Anterior cingulate cortex (tissue), 58 donors: ENCODE measurements at places on chromosomes 11 and 22.

DNA sequence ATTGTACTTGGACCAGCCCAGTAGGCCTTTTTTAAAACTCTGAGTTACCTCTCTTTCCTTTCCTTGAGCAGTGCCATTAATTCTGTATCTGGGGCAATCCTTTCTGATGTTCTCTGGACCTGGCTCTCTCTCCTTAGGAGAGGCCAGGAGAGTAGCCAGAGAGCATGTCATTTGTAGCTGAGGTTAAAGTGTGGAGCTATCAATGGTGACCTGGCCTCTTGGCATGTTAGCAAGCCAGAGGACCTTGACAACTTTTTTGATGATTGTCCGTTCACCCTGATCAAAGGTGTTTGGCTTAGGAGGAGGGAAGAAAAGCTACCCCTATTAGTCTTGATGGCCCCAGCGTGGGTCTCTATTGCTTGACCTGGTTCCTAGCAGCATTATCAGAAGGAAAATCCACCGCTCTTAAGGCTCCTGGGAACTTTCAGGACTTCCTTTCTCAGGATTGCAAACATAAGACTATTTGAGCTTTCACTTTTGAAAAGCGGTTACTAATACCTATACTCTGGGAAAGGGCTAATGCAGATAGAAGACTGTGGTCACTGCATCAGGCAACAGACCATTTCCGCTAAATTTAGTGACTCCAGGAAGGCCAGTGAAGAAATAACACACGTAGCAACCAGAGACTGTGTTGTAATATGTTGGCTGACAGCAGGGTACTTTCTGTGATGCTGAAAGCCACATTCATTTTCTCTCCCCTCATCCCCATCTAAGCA is 18.2 kb downstream of the LIMK2 start:
- DNase-seq: no peak

DNA sequence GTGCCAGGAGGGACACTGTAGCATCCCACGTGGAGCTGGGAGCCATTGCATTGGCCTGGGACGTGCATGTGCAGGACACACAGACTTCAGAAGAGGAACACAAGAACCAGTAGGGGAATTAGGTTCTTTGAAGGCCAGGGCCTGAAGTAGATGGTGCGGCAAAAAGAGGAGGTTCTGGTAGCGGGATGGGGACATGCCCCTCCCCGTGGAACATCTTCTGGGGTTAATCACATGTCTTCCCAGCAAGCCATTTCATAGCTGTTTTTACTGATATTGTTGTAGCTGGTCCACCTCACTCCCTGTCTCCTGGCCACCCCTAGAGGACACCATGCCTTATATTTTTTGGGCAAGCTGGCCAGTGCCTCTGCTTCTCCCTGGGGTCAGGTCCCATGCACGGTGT is 74.3 kb downstream of the SCN3B start:
- DNase-seq: no peak

DNA sequence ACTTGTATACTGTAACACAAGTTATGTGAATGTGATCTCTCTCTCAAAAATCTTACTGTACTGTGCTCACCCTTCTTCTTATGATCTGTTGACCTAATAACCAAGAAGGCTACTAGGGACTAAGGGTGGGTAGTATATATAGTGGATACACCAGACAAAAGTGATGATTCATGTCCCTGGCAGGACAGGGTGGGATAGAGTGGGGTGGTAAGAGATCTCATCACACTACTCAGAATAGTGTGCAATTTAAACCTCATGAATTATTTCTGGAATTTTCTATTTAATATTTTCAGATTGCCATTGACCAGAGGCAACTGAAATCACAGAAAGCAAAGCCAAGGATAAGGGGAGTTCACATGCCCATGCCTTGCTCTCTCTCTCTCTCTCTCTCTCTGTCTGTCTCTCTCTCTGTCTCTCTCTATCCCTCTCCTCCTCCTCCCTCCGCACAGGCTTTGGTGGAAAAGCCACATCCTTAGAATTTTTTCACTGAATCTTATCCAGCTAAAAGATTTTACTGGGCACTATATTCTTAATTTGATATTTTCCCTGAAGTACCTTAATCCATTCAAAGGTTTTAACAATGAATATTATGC is 12.0 kb upstream of the STK33 start:
- DNase-seq: no peak

DNA sequence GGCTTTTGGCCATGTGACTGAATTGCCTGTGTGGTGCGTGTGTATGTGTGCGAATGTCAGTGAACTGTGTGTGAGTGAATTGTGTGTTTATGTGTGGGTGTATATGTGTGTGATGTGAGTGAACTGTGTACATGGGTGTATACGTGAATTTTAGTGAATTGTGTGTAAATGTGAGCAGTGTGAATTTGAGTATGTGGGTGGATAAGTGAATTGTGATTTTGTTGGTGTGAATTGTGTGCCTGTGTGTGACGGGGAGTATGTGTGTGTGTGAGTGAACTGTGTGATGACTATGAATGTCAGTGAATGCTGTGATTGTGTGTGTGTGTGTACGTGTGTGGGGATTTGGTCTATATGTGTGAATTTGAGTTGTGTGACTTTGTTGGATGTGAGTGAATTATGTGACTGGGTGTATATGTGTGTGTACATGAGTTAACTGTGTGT is 3.5 kb downstream of the DDTL start:
- no peak for DNase-seq

DNA sequence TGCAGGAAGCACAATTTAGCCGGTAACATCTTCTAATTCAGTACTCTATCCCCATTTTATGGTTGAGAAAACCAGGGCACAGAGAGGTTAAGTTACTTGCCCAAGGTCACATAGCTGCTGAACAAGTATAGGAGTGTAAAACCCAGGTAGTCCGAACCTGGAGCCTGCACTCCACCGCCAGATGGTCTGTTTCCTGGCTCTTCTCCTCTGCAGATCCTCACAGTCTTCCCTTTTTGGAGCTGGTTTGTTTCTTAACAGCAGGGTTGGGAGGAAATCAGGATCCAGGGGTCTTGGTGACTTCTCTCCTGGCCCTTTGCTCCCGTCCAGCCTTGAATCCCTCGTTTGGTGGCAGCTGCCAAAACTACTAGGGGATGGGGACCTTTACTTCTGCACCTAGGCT is 12.0 kb downstream of the TSPAN18 start:
- no peak for DNase-seq

DNA sequence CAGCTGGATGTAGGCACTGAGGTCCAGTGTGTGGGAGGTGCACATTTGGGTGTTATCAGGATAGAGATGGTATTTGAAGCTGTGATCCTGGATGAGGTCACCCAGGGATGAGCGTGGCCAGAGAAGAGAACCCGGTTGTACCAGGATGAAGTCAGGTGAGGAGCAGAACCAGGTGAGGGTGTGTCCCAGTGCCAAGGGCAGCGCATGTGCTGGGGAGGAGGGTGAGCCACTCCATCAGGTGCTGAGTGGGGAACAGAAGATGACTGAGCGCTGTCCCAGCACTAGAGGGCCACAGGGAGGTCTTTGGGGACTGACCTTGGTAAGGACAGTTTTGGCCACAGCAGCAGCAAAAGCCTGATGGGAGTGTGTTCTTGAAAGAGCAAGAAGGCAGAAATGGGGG is 2.7 kb downstream of the ARL2 start:
- no peak for DNase-seq

GRCh38 chr11:110358336-110358735 is 61.9 kb upstream of the RDX start:
- no peak for DNase-seq

- DNase-seq: no peak
Measured at GRCh38 chr11:12128301-12128751, 17.9 kb downstream of the MICAL2 start.

GRCh38 chr11:45805305-45806071 is 539 bp downstream of the SLC35C1 start:
- DNase-seq: no peak

DNA sequence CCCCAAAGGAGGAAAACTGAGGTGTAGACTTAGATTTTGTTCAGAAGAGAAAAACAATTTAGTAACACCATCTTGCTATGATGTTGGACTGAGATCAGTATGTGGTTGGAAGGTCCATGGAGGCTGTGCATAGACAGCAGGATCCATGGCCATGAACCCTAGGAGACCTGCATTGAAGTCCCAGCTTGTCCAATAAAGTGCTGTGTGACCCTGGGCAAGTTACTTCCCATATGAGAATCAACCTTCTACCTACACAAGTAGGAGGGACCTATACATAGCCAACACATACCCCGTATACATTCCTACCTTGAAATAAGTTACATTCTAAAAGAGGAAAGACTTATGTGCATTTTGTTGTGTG is 27.3 kb upstream of the ZNRF3 start:
- no peak for DNase-seq

- no peak for DNase-seq
Measured at GRCh38 chr22:48089601-48090331, 1327.3 kb downstream of the TBC1D22A start.

GRCh38 chr11:65129649-65130441 is 4.5 kb downstream of the SYVN1 start:
- DNase-seq: no peak

DNA sequence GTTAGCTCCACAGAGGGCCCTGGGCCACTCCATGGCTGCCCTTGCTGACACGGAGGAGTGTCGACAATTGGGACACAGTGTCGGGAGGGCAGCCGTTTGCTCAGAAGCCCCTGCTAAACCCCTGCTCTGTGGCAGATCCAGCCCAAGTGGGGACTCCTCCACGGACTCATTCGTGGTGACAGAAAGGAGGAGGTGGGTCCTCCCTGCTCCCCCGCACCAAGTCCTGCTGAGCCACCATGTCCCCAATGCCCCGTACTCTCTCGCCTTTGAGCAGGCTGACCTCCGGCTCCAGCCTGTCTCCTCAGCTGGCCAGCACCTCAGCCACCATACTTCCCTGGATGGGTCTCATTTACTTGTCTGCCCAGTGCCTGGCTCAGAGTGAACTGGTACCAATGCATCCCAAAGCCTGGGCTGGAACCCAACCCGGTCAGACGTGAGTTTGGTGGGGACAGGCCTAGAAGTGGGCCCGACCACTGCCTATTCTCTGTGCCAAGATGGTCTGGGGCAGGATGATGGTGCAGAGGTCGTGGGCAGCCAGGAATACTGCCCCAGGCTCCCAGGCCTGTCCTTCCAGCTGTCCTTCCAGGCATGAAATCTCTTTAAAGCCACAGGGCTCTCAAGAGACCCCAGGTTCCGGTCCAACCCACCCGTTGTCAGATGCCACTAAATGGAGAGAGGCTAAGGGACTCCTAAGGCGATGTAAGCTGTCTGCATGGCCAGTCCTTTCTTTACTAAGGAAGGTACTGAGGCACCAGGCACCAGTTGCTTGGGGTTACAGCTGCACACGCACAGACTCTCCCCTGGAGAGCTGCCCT is 4.3 kb downstream of the CBX6 start:
- DNase-seq: no peak

DNA sequence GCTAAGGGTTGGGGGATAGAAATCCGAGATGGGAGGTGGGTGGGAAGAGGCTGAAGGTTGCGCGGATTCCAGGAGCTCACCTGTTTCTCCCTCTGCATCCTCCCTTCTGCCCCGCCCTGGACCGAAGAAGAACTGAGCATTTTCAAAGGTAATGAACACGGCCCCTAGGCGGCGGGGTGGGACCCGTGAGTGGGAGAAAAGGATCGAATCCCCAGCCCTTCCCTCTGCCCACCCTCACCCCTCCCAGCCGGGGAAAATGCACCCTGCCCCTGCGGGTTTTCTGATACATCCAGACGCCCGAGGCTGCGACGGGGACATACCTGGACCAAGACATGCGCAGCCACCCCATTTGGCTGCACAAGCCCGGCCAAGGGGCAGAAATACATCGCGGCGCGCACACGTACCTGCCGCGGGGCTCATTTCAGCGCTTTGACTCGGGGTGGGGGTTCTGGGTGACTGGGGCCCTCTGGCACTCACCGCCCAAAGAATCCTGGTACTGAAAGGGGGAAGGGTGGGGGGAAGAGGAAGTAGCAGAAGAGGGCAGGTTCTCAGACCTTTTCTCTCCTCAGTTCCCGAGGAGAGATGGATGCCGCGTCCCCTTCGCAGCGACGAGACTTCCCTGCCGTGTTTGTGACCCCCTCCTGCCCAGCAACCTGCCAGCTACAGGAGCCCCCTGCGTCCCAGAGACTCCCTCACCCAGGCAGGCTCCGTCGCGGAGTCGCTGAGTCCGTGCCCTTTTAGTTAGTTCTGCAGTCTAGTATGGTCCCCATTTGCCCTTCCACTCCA is 6.0 kb downstream of the VSIG2 start:
- no peak for DNase-seq

DNA sequence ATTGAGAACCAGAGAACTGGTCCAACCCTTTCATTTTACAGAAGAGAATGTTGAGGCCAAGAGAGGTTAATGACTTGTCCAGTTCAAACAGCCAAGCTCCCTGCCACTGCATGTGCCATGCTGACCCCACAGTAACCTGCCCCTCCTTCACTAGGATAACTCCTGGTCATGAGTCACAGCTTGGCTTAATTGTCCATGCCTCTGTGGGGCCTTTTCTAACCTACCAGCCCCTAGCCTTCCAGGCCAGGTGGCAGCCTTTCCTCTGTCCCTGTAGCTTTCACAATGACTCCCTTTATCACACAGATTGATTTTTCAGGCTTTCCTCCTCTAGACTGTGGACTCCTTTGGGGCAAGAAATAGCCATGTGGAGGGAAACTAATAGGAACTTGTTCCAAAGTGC is 97.2 kb downstream of the PIWIL4 start:
- no peak for DNase-seq

DNA sequence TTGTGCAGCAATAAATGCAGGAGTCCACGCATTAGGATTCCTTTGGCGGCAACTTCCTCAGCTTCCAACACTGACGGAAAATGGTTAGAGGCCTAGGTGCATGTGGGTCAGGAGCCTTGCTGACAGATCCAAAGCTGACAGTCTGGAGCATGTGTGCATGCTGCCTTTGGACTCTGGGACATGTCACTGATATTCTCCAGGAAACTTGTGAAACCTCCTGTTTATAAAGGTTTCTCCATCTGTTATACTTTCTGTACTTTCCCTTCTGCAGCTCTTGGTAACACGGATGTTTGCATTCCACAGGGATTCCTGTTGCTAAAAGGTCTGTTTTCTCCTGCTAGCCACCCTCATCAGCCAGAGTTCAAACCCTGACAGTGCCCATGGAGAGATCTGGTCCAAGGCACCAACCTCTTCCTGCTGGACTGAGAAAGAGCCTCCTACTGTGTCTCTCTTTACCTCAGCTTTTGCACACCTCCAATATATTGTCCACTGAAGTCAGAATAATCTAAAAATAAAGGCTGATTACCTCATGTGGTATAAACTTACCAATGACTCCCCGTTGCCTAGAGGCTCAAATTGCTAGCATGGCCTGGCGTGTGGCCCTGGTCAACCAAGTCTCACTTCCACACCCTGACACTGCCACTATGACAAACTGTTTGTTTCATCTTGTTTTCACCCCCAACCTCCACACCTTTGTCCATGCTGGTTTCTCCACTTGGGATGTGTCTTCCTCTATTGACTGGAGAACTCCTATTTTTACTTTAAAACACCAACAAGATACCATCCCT is 31.1 kb upstream of the LYVE1 start:
- no peak for DNase-seq
